ENCODE measurements at places on chromosomes 2 and 18. TPM values are rescaled to one million over a fixed set of nuclear protein-coding genes. Genes with fewer than 3 reads are reported as not detected.

DNA sequence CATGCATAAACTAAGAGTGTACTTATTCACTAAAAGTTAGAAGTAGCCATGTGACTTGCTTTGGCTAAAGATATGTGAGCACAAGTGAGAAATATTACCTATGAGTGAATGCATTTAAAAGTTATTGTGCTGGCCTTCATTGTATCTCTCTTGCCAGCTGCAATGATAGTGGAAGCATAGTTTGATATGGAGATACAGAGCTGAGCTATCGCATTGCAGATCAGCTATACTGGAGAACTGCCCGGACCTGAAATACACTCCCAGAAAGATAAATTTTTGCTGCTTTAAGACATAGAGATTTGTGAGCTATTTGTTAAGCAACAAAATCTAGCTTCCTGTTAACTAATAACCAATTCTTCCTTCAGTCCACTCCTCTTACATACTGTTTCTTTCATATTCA lies 571.1 kb downstream of the CPS1 start:
- DNase-seq: no peak

DNA sequence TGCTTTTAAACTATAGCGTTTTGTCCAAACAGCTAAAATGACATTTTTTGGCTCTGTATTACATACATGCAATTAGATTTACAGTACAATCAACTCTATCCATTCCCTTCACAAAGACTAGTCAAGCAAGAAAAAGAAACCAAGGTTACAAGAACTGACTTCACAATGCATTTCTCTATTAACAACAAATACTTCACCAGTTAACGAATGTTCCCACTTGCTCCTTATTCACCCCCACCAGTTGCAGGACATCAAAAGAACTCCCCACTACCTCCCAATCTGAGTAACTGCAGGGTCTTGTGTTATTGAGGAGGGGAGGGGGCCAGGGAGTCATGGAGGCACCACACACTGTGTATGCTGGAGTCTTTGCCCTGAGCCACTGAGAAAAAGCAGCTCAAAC lies 34.9 kb downstream of the LAMA1 start:
- DNase-seq: no peak

DNA sequence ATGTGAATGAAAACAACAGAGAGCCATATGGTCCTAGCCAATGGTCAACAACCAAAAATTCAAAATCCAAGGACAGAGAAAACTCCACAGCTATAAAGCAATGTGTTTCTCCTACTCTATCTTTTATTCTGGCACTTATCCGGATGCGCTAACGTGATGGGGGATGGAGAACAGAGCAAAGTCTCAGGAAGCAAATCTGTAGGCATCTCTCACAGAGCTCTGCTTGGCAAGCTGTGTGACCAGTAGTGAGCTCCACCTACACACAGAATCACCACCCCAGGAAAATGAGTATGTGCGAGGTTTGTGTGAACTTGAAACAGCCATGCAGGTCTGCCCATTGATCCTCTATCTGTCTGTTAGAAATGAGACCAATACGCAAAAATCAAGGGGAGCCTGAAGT lies 584.3 kb downstream of the BCL11A start:
- DNase-seq: no peak

GRCh38 chr2:238494573-238494961 lies 67.8 kb downstream of the ASB1 start:
- no peak for DNase-seq

GRCh38 chr18:26459340-26459739 lies 89.0 kb downstream of the KCTD1 start:
- no peak for DNase-seq

GRCh38 chr2:12176623-12177454 lies 430.4 kb downstream of the LPIN1 start:
- DNase-seq: peak; percentile 73

DNA sequence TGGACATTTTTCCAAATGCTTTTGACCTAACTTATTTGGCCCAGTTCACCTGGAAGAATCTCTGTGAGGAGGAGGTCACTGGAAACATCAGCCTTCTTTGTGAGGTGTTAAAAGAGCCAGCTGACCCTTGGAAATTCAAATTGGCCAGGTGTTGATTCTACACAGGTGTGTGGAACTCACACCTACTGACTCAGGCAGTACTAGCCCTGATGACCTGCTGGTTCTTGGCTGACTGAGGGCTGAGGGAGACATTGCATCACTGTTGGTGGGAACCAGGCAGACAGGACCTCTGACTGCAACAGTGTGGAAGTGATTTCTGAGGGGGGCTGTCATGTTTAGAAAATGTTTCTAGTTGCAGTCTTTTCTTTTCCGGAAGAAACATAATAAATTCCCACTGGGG lies 242.2 kb upstream of the LRRTM1 start:
- no peak for DNase-seq

DNA sequence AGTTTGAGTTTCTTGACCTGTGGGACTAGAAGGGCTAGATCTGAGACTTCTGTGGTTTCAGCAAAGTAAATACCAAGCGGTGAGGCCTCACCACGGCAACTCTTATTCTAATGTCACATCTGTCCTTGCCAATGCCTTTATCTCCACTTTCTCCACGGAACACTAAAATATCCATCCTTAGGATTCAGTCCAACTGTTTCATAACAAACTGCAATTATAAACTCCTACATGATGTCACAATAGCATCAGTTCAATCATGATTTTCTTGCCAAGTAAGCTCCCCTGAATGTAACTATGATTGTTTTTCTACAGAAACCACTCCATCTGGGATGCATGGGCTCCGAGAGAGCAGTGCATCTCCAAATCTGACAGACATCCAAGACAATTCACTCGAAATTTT lies 79.6 kb downstream of the LRATD1 start:
- peak; percentile 68 for DNase-seq

DNA sequence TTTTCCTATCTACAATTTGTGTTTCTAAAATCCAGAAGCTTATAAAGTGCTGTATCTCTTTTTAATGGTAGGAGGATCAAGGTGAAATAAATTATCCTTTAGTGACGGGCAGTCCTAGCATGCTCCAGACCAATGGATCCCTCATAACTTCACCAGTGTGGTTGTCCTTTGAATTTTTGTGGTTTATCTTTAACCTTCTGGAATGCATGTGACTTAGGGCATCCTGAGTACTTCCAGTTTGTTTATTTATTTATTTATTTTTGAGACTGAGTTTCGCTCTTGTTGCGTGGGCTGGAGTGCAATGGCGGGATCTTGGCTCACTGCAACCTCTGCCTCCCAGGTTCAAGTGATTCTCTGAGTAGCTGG lies 40.4 kb downstream of the NUP35 start:
- DNase-seq: peak; percentile 4

GRCh38 chr18:2656981-2657512 lies 1.5 kb downstream of the SMCHD1 start:
- no peak for DNase-seq

- no peak for DNase-seq
Observed at GRCh38 chr2:96113367-96113677, 3.0 kb downstream of the ADRA2B start.

- no peak for DNase-seq
Observed at GRCh38 chr2:19846030-19846429, 55.8 kb downstream of the TTC32 start.

GRCh38 chr2:222862106-222862908 lies 1.5 kb downstream of the ACSL3 start:
- DNase-seq: peak; percentile 75

DNA sequence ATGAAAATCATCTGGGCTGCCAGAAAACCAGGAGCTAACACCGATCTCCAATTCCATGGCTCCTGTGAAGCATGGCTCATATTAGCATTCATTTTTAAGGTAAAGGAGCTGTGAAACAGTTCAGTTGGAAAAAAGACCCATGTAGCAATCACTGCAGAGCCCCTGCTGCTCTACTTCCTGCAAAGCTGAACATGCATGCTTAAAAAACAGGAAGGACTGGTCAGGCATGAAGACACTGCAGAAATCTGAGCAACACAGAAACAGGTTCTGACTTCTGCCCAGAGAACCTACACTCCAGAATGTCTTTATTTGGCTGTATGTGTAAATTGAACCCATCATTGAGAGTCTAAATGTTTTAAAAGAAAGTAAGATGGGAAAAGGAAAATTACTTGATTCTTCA lies 950.6 kb downstream of the DCDC2C start:
- no peak for DNase-seq

GRCh38 chr18:46174342-46175041 lies 70.3 kb downstream of the HAUS1 start:
- peak; percentile 45 for DNase-seq

- DNase-seq: no peak
Observed at GRCh38 chr2:44389895-44390294, 28.1 kb downstream of the CAMKMT start.

DNA sequence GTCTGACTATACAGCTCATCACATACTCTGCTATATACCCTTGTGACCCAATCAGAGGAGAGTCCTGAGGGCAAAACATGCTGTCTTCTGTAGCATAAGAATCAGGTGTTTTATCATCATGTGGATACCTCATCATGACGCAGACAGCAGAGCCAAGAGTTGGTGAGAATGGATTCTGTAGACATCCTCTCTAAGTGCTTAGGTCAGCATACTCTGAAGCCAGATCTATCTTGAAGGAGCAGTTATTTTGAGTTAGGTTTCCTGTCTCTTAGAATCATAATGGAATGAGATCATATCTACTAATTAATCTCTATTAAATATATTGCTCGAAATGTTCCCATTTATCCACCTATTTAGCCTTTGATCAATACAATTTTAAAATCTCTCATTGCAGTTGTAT lies 190.2 kb upstream of the KCNH7 start:
- DNase-seq: no peak

GRCh38 chr2:207601774-207602173 lies 23.4 kb downstream of the METTL21A start:
- DNase-seq: peak; percentile 21

DNA sequence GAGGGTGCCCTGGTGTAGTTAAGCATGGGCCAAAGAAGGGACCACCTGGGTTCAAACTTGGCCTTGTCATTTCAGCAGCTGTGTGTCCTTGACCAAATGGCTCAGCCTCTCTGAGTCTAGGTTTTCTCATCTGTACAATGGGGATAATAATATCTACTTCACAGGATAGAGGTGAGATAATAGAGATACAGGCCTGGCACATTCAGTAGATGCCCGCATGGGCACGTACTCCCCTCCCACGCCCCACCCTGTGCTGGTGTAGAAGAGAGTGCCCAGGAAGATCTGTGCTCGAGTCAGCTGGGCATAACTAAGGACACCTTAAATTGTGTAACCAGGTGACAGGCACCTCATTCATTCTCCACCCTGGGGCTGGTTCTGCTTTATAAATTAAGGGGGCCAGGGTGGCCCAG lies 8.4 kb upstream of the TMEM185B start:
- DNase-seq: no peak

- DNase-seq: no peak
Observed at GRCh38 chr2:21401022-21401698, 277.4 kb downstream of the TDRD15 start.

GRCh38 chr2:85769983-85770362 lies 16.2 kb downstream of the ATOH8 start:
- DNase-seq: no peak

DNA sequence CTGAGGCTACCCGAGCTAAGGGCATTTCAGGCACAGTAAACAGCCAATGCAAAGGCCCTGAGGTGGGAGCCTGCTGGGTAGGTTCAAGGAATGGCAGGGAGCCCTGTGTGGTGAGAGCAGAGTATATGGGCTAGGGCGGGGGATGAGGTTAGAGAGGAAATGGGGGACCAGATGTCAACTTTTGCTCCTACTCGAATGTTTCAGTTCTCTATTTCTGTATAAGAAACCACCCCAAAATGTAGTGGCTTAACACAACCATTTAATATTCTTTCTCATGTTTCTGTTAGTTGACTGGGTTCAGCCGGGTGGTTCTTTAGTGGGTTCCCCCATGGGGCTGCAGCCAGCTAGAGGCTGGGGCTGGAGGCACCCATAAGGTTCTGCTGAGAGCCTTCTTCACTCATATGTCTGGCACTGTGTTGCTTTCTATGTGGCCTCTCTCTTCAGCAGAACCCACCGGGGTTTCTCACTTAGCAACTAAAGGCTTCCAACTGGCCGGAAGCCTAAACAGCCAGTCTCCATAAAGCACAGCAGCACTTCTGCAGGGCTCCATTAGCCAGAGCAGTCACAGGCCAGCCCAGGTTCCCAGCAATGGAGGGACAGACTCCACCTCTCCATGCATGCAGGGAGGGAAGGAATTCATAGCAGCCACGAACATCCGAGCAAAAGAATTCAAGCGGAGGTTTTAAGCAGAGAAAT lies 5.6 kb upstream of the ATOH8 start:
- DNase-seq: no peak

- DNase-seq: peak; percentile 72
Observed at GRCh38 chr2:183010112-183010511, 28.1 kb downstream of the NCKAP1 start.

DNA sequence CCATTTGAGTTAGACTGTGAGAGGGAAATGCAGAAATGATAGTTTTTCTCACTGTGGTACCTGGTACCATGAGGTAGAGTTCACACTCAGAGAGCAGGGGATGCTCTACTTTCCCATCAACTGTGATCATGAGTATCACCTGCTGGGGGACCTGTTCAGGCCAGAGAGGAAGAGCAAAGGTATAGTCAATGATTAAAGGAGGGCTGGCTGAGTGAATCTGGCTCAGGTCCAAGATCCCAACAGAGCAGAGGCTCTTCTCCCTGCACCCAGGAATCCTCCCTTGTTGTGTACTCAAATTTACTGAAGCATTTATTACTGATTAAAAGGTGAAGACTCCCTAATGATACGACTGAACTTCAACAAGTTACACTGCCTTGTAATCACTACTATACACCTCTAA lies 104.6 kb upstream of the CHRNA1 start:
- DNase-seq: no peak

The CCDC102B gene
- total RNA-seq: 35.3 TPM

The GAREM2 gene
- 0.66 TPM for total RNA-seq

The PSMA8 gene
- not detected for total RNA-seq

The LONRF2 gene
- total RNA-seq: under 0.01 TPM

The ANKRD30BL gene
- not detected for total RNA-seq

The ABCG5 gene
- total RNA-seq: not detected

The MDH1B gene
- 1.8 TPM for total RNA-seq

The CBLN2 gene
- total RNA-seq: not detected

The CCDC68 gene
- 8.3 TPM for total RNA-seq

The TLX2 gene
- total RNA-seq: not detected

The MYO1B gene
- 151 TPM for total RNA-seq

The TMEM17 gene
- total RNA-seq: 1.3 TPM

The ABHD1 gene
- total RNA-seq: 0.26 TPM

The TUBA4B gene
- total RNA-seq: not detected

All from fibroblast of lung (primary cell).